ENCODE measurements at places on chromosomes 12 and 14.

- DNase-seq, result no peak
These were observed 109.5 kb downstream of the AEBP2 start for GRCh38 chr12:19548834-19549233.

GRCh38 chr12:132566516-132567131 lies 43.8 kb downstream of the LRCOL1 start:
- no peak for DNase-seq

GRCh38 chr12:103128862-103129501 lies 171.5 kb downstream of the ASCL1 start:
- no peak for DNase-seq

- no peak for DNase-seq
These were observed 6.0 kb downstream of the MTERF2 start for GRCh38 chr12:106980944-106981343.

GRCh38 chr14:103361867-103362266 lies 23.3 kb upstream of the MARK3 start:
- no peak for DNase-seq

DNA sequence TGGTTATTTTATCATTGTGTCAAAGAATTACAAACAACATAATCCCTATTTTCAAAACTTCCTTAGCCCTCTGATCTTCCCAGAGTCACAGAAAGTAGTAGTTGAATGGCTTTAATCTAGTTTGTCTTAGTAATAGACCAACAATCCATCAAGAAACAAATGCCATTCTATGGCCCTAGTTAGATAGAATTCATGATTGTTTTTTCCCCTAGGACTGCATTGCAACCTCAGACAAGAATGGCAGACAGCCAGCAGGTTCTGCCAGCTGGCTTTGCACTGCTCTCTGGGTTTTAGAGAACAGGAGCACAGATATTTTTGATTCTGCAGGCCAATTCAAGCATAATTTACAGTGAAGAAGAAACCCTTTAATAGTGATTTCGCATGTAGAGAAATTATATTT lies 33.8 kb downstream of the SYT1 start:
- DNase-seq, result no peak

DNA sequence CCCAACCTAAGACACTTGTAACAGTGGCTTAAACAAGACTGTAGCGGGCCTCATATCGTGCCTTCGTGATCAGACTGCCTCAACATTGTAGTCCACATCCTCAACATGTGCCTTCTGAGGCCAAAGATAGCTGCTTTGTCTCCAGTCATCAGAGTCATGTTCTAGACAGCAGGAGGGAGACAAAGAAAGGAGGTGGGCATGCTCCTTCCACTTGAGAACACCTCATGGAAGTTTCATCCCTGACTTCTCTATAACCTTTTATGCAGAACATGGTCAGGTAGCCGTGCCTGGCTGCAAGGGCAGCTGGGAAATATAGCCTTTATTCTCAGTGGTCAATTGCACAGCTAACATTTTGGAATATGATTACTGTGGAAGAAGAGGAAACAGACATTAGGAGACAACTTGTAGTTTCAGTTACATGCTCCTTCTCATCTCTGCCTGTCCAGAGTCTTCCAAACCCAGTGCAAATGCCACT lies 25.3 kb upstream of the DHRS2 start:
- DNase-seq, result no peak

DNA sequence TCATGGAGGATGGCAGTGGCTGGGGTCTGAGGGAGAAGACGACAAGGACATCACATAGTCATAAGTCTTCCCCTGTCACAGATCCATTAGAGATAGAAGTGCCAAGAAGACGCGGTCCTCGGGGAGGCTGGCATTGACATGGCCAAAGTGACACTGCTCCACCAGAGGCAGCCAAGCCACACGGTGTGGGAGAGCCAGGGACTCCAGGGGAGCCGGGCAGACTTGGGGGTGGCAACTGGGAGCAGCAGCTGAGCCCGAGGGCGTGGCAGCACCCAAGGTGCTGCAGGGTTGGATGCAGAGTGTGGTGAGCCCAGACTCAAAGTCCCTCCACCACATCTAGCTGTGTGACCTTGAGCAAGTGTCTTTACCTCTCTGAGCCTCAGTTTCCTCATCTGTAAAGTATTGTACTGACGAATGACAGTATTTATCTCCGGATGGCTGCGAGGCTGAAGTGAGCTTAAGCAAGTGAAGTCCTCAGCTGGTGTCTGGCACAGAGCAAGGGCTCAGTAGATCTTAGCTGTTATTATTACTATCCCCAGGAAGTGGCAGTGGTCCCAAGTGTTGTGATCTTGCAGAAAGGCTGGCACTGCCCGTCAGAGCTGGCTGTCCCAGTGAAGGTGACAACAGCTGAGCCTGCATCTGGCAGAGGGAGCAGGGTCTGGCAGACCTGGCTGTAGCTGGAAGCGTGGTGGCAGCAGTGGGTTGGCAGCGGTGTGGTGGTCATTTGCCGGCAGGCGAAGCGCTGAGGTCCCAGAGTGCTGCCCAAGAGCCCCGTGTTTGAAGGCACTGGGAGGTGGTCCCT lies 54.9 kb downstream of the ZNF664 start:
- DNase-seq, result no peak

DNA sequence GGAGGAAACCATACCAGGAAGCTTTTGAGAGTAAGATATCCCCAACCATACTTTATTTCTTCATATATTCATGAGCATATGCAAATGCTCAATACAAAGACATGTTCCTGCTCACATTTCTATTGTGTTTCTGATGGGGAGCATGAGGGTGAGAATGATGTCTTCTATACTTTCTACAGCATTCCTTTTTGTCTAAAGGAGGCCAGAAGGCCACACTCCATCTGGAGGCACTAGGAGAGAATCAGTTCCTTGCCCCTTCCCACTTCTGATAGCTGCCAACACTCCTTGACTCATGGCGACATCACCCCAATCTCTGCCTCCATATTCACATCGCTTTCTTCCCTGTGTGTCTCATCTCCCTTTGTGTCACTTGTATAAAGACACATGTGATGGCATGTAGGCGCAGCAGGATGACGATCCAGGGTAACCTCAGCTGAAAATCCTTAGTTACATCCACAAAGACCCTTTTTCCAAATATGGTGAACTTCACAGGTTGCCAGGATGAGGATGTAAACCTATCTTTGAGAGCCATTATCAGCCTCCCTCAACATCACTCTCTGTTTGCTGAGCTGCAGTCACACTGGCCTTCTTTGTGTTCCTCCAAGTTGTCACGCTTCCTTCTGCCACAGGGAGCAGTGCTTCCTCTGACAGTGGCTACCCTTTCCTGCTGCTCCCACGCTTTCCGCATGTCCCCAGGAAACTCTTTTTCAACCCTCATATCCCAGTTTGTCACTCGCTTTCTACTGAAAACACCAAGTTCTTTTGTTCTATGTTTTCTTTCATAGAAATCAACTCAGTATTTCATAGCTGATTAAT lies 96.9 kb downstream of the STXBP6 start:
- no peak for DNase-seq

- DNase-seq, result no peak
These were observed 2.6 kb downstream of the GDF11 start for GRCh38 chr12:55745361-55746173.

GRCh38 chr14:105207460-105207901 lies 26.4 kb upstream of the NUDT14 start:
- DNase-seq, result no peak

GRCh38 chr12:58914457-58914856 lies 5.8 kb downstream of the LRIG3 start:
- no peak for DNase-seq

GRCh38 chr14:102729268-102729667 lies 48.0 kb upstream of the TRAF3 start:
- DNase-seq, result no peak

GRCh38 chr12:19894050-19894449 lies 454.8 kb downstream of the AEBP2 start:
- no peak for DNase-seq

DNA sequence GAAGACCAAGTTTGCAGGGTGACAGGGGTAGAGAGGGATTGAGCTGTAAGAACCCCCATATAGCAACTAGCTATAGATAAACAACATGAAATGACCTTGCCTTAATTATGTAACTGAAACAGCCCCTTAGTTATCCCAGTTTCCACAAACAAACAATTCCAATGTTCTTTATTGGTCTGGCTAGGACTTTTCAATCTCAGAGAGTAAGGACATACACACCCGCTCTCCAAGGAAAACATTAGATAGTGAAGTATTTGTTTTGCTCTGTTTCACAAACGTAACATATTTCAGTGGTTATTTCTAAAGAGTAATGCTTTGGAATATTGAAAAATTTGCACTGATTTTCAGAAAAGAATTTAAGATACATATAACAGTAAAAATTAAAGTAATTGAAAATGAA lies 51.6 kb upstream of the GTF2A1 start:
- no peak for DNase-seq

- DNase-seq, result no peak
These were observed 123.2 kb downstream of the PELI2 start for GRCh38 chr14:56241461-56241860.

DNA sequence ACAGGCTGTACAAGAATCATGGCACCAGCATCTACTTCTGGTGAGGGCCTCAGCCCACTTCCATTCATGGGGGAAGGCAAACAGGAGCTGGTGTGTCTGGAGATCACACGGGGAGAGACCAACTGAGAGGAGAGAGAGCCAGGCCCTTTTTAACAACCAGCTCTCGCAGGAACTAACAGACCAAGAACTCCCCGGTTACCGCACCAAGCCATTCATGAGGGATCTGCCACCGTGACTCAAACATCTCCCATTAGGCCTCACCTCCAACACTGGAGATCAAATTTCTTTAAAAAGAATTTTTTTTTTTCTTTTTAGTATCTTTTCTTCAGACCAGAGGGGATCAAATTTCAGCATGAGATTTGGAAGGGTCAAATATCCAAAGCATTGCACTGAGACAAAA lies 16.7 kb upstream of the AQP2 start:
- DNase-seq, result no peak

GRCh38 chr12:94648578-94648977 lies 1.8 kb downstream of the TMCC3 start:
- no peak for DNase-seq

- DNase-seq, result no peak
These were observed 148.8 kb upstream of the CRY1 start for GRCh38 chr12:107242189-107242588.

DNA sequence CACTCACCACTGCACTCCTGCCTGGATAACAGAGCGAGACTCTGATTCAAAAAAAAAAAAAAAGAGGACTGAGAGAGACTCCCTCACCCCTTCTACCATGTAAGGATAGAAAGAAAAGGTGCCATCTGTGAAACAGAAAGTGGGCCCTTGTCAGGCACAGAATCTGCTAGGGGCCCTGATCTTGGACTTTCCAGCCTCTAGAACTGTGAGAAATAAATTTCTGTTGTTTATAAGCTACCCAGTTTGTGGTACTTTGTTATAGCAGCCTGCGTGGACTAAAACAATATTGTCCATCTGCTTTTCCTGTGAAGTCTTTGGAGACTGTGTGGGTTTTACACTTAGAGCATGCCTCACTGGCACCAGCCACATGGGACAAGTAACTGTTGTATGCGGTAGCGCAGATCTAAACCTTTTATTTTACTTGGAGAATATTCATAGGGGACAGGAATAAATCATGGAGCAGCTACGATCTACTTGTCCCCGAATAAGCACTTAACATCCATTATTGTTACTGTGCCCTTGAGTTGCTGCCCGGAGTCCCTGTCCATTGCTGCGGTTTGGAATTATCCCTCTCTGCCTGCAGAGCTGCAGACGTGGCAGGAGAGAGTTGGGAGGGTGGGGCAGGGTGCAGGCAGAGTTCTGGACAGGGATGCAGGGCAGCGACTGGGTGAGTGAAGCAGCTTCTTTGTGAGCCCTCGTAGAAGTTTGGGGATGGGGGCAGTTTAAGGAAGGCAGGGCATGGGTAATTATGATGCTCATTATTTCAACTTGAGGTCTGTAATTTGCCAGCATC lies 52.4 kb upstream of the STON2 start:
- DNase-seq, result no peak

GRCh38 chr12:12156116-12156515 lies 85.4 kb downstream of the BCL2L14 start:
- DNase-seq, result no peak

GRCh38 chr12:43325786-43326185 lies 226.2 kb downstream of the ADAMTS20 start:
- DNase-seq, result no peak

DNA sequence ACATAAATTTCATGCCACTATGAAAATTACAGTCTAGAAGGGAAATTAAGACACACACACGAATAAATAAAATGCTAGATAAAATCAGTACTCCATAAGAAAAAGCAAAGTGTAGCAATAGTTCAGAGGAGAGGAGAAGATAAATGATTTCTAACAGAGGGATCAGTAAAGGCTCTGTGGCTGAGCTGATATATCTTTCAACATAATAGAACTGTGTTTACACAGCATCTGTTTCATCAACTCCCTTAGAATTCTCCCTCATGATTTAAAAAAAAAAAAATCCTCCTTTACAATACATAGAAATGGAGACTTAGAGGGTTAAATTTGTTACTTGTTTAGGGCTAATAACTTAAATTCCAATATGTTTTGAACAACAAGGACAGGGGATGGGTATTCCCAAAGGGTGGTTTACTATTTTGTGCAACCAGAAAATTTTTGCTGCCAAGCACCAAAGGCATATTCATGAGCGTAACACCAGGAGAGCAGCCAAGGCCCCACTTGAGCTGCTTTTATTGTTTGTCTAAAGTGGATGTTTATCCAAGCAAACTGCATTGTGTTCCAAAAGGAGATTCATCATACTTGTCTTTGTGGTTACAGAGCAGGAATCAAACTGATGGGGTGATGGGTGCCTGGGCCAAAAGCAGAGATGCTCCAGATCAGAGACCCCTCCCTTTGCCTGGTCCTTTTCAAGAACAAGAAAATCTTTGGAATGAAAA lies 162.7 kb downstream of the BMP4 start:
- DNase-seq, result no peak

DNA sequence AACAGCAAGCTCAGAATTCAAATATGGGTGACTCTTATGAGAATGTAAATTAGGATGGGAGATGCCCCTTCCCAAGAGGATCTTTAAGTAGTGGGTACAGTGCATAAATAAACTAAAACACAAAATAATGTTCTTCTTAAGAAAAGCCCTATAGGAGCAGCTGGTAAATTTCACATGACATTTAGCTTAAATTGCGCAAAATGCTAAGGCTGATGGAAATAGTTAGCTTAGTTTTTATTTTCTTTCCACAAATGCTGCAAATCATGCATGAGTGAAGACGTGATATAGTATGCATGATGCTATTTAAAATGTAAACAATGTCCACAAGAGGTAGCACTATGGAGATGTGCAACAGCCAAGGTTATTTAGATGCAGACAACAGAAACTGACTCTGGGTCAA lies 328.1 kb downstream of the ATP23 start:
- no peak for DNase-seq

- DNase-seq, result no peak
These were observed 47.7 kb upstream of the ATP2A2 start for GRCh38 chr12:110233212-110233903.

DNA sequence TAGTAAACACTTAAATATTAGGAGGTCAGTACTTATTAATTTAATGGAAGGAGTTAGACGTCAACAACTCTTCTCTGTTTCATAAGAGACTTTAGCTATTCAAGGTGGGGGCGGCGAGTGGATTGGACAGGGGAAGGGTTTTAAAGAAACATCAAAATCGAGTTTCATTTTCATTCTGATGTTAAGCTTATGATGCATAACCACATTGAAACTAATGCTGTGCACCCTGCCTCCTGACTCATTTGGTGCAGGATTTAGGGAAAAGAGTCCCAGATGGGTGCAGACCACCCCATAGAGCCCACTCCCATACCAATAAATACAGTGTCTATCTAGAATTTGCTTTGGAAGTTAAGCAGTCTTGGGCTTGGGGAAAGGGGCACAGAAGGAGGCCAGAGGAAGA lies 7.4 kb downstream of the ZBTB39 start:
- no peak for DNase-seq

Data from CD4-positive, alpha-beta T cell treated with Interferon gamma for 1 hour (primary cell).